ENCODE measurements at places on chromosomes 4 and X. TPM values are rescaled to one million over a fixed set of nuclear protein-coding genes. Genes with fewer than 3 reads are reported as not detected.

The EDA gene
- 7.6 TPM for total RNA-seq

The MAGEB2 gene
- total RNA-seq = not detected

The ZMAT1 gene
- 2.8 TPM for total RNA-seq

The POU3F4 gene
- 0.10 TPM for total RNA-seq

The PITX2 gene
- 10.6 TPM for total RNA-seq

The MED28 gene
- total RNA-seq = 19.9 TPM

All from skin of body (tissue), 3 donors.